ENCODE measurements at places on chromosomes 1 and 21. TPM values are rescaled to one million over a fixed set of nuclear protein-coding genes. Genes with fewer than 3 reads are reported as not detected.

The MX2 gene
- total RNA-seq = 1.9 TPM

The NPL gene
- total RNA-seq = 5.4 TPM

The TRAF3IP3 gene
- 0.99 TPM for total RNA-seq

The SPRR2B gene
- not detected for total RNA-seq

The KCNJ15 gene
- 0.38 TPM for total RNA-seq

The TFF2 gene
- total RNA-seq = not detected

The MYOG gene
- total RNA-seq = 19.8 TPM

The RXRG gene
- total RNA-seq = 83.8 TPM

The CNIH3 gene
- total RNA-seq = 4.1 TPM

The DISP3 gene
- 30.2 TPM for total RNA-seq

The AMY1C gene
- not detected for total RNA-seq

The TMEM61 gene
- 0.71 TPM for total RNA-seq

The BCL10 gene
- 20.4 TPM for total RNA-seq

The UBE2Q1 gene
- 36.9 TPM for total RNA-seq

The ATP6V1G3 gene
- not detected for total RNA-seq

The MTF2 gene
- total RNA-seq = 98.0 TPM

The TM2D1 gene
- 77.7 TPM for total RNA-seq

The LMX1A gene
- 9.6 TPM for total RNA-seq

The IL6R gene
- 4.6 TPM for total RNA-seq

The ETV3L gene
- not detected for total RNA-seq

The CYP4X1 gene
- total RNA-seq = 6.3 TPM

The CRYAA gene
- total RNA-seq = 23.1 TPM

The HFM1 gene
- total RNA-seq = 32.1 TPM

The LCE2C gene
- total RNA-seq = not detected

The LENEP gene
- 6.0 TPM for total RNA-seq

The RGS4 gene
- 24.2 TPM for total RNA-seq

The CTSK gene
- 83.6 TPM for total RNA-seq

The KRTAP19-1 gene
- total RNA-seq = not detected

The GFI1 gene
- total RNA-seq = 1.1 TPM

The C1orf141 gene
- total RNA-seq = 1.3 TPM

The SLAMF1 gene
- total RNA-seq = not detected

The DNAJC28 gene
- 3.2 TPM for total RNA-seq

All from camera-type eye (tissue), 1 donor.